Muscle of leg (tissue), 16 donors: ENCODE measurements at places on chromosomes 7 and 10. TPM values are rescaled to one million over a fixed set of nuclear protein-coding genes. Genes with fewer than 3 reads are reported as not detected.

DNA sequence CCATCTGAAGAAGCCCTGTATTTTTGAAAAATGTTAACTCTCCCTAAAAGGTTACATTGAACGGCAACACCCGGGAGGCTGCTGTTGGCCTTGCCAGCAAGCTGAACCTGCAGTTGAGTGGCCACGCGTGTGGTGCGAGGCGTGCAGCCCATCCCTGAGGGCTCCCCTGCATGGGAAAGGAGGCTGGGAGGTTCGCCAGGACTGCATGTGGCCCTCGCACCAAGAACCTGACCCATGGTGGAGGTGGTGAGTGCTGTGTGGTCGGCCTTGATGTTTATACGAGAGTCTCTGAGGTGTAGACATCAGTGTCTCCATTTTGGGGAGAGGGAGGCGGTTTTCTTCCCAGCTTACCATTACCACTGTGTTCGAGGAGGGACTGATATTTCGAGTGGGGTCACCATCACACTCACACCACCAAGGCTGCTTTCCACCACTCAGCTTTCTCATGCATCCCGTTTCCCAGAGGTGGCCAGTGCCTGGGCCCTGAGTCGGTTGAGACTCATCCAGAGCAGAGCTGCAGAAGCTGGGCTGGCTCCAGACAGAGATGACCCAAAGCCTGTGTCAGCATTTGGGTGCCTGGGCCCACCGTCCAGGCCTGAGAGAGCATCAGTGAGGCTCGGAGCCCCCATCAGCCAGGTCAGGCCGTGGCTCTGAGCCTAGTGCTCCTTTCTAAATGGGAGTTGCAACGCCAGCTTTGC, 222.6 kb downstream of the EBF3 start:
- no peaks in the 10 kb centered on the region for H3K4me1 ChIP-seq
- no peak overlapping the region for H3K4me3 ChIP-seq
- no peak for DNase-seq
- H3K27ac ChIP-seq: no peak overlapping the region

The ZNF273 gene
- total RNA-seq: 5.4 TPM

The OR2A2 gene
- not detected for total RNA-seq

The CLDN3 gene
- 0.13 TPM for total RNA-seq

GRCh38 chr10:69048103-69048502, 39.8 kb upstream of the SRGN start:
- peaks cover 5% of the 10 kb centered on the region for H3K4me1 ChIP-seq
- no peaks in the 10 kb centered on the region for H3K36me3 ChIP-seq
- peak overlapping the region; percentile 76 for H3K27ac ChIP-seq

- H3K4me3 ChIP-seq: no peak overlapping the region
- H3K27ac ChIP-seq: no peak overlapping the region
- H3K4me1 ChIP-seq: peaks cover 3% of the 10 kb centered on the region
- no peaks in the 10 kb centered on the region for H3K36me3 ChIP-seq
- peaks cover 17% of the 10 kb centered on the region for H3K27me3 ChIP-seq
Measured at GRCh38 chr7:5083311-5083711, 37.7 kb downstream of the RBAK start.

The NUTM2B gene
- 0.75 TPM for total RNA-seq

DNA sequence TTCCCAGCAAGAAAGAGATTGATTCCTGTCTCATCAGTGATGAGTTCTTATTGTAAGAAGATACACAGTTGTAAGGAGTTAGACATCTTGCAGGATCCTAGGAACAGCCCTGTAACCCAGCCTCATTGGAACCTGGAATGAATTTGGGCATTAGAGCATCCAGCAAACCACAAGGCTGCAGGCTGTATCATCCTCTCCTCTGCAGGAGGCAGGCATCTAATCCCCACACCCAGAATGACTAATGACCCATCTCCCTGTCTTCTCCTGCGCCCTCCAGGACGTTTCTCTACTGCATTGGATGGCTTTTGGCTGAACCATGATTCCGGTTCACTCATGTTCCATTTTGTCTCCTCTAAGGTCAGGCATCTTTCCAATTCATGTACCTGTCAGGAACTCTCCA, 233.9 kb downstream of the POU6F2 start:
- no peaks in the 10 kb centered on the region for H3K36me3 ChIP-seq
- no peak for DNase-seq
- H3K27me3 ChIP-seq: no peaks in the 10 kb centered on the region

The SMKR1 gene
- total RNA-seq: not detected

GRCh38 chr7:39313376-39313775, 252.8 kb upstream of the YAE1 start:
- H3K27me3 ChIP-seq: no peaks in the 10 kb centered on the region
- H3K4me1 ChIP-seq: no peaks in the 10 kb centered on the region
- no peak overlapping the region for H3K27ac ChIP-seq
- DNase-seq: no peak
- H3K4me3 ChIP-seq: no peak overlapping the region
- H3K36me3 ChIP-seq: no peaks in the 10 kb centered on the region

GRCh38 chr10:129849853-129850252, 114.2 kb downstream of the EBF3 start:
- H3K36me3 ChIP-seq: peaks cover 53% of the 10 kb centered on the region
- DNase-seq: no peak
- peaks cover 23% of the 10 kb centered on the region for H3K4me1 ChIP-seq

GRCh38 chr7:92244808-92245486, 767 bp downstream of the KRIT1 start:
- DNase-seq: peak; percentile 1
- H3K27me3 ChIP-seq: no peaks in the 10 kb centered on the region

The PDZD7 gene
- 1.2 TPM for total RNA-seq
